ENCODE measurements at places on chromosomes 7 and 10.

- no peak for DNase-seq
Measured at GRCh38 chr10:3828404-3829155, 43.6 kb upstream of the KLF6 start.

- DNase-seq = peak; percentile 53
Measured at GRCh38 chr7:157462419-157462771, 125.6 kb downstream of the DNAJB6 start.

DNA sequence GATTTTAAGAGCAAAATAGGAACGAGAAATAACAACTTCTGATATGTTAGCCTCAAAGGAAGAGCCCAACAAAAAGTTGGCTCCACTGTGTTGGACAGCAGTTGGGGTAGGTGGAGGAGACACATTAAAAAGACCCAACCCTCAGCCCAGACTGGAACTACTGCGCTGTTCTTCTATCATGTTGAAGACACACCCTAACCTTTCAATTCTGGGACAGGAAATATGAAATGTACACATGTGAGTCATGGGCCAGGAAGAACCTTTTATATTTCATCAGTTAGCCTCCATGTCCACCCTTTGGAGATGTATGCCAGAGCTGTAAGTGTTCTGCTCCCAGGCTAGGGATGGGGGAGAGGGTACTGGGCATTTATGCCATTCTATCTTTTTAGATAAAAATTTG is 22.1 kb downstream of the CLDN12 start:
- no peak for DNase-seq

DNA sequence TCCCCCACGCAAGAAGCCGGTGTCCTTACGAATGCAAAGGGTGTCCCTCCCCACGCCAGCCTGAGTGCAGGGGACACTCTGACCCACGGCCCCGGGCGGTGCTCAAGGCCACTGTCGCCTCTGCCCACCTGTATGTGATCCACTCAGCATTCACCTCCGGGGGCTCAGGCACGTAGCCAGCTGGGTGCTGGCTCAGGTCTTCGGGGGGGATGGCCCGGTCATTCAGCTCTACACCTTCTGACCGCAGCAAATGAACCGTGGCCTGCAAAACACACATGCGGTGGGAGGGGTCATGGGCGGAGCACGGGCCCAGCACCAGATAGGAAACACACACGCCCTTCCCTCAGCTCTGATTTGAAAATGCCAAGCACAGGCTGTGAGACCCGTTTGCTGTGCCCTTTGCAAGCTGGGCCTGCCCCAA is 25.9 kb downstream of the CFAP46 start:
- DNase-seq = no peak

DNA sequence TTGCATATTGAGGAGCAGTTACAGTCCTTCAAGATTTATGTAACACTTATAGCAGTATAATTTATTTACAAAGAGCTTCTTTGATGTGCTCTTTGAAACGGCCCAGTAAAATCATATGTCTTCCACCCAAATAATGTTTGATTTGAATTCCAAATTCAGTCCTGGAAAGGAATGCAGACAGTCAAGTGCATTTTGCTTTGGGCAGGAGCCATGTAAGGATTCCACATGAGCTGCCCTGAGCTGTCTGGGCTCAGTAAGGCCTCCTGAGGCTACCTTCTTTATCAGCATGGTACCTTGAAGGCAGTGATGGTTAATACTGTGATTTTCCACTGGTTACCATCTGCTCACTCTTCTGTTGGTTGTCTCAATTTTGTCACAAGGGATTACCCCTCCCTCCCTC is 41.6 kb upstream of the LHFPL3 start:
- DNase-seq = no peak

- DNase-seq = no peak
Measured at GRCh38 chr7:5525271-5526099, 101.9 kb upstream of the TNRC18 start.

DNA sequence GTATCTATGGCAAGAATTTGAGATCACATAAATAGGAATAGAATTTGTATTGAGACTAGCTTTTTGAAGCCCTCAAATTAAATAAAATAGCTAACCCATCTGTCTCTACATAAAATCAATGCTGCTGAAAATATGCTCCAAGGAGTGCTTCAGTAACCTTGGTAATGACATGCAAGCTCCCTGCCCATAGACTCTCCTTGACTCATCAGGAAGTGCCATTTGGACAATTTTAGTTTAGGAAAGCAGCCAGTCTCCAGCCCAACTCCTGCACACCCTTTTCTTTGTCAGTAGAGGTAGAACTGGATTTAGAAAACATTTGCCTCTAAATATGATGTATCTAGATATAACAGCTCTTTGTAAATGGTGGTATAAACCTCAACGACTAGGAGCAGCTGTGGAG is 69.9 kb upstream of the PTPRZ1 start:
- no peak for DNase-seq

DNA sequence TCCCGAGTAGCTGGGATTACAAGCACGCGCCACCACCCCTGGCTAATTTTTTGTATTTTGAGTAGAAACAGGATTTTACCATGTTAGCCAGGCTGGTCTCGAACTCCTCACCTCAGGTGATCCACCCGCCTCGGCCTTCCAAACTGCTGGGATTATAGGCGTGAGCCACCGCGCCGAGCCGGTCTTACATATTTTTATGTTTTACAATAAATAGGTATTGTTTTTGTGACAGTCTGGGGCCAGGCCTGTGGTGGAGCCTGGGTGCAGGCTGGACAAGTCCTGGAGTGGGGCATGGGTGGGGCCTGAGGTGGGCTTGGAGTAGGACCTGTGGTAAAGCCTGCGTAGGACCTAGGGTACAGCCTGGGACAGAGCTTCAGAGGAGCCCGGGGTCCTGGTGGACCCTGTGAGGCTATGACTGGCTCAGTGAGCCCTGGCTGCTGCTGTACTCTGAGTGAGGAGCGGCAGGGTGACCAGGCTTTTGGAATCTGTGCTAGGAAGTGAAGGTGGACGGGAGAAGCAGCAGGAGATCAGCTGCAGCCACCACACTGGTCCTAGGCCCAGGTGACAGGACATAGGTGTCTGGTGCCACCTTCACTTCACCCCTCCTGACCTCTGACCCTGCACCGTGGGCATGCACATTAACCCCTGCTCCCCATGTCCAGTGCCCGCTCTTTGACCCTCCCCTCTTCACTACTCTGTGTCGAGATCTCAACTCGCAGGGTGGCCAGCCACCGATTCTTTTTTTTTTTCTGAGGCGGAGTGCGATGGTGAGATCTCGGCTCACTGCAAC is 9.6 kb upstream of the ZMIZ2 start:
- DNase-seq = no peak

DNA sequence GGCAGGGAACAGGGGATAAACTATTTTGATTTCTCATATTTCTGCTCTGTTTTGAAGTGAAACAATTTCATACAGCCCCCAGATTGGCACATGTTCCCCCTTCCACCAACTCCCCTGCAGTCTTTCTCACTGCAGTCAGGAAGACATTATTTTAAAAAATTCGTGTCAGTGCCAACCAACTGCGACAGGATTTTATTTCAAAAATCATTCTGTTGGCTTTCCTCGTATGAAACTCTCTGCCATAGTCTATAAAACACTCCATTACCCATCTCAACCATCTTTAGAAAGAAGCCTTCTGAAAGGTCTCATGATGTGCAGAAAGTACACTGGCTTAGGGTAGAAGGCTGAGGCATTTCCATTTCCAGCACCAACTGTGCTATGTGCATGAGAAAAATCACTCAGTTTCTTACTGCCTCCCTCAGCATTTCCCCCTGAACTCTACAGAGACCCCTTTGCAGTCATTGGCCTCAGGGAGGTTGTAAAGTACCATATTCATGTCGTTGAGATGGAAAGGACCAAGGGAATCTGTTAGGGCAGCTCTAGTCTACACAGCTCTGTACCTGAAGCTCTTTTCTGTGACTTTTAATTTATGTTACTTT is 46.9 kb downstream of the STEAP1B start:
- no peak for DNase-seq

- DNase-seq = no peak
Measured at GRCh38 chr10:127979045-127979444, 72.1 kb downstream of the PTPRE start.

DNA sequence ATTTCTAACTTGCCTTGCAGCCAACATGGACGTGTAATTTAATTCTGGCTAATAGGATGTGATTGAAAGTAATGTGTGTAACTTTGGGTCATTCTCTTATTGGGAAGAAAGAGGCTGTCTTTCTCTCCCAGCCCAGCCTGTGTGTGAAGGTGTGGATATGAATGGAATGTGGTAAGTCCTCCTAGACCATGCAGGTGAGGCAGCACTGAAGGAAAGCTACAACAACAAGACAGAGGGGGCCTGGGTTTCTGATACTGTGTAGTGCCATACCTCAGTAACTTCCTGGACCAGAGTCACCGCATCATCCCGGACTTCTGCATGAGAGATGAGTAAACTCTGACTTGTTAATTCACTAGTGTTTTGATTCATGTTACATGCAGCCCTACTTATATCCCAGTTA is 237.0 kb downstream of the EXOC4 start:
- no peak for DNase-seq

DNA sequence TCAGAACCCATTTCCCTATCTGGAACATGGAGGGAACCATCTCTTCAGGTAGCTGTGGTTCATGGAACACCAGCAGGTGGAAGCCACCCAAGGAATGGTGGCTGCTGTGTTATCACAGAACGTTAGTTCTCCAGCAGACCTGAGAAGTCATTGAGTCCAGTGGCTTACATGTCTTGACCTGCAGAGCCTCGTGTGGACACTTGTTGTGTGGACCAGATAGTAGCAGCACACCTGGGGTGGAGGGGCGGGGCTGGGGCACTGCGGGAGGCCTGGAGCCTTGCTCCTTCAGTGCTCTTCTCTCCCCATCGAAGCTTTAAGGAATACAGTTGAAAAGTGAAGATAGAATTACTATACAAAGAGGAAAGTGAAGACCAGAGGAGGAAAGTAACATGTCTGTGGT is 42.4 kb downstream of the VWA2 start:
- no peak for DNase-seq

DNA sequence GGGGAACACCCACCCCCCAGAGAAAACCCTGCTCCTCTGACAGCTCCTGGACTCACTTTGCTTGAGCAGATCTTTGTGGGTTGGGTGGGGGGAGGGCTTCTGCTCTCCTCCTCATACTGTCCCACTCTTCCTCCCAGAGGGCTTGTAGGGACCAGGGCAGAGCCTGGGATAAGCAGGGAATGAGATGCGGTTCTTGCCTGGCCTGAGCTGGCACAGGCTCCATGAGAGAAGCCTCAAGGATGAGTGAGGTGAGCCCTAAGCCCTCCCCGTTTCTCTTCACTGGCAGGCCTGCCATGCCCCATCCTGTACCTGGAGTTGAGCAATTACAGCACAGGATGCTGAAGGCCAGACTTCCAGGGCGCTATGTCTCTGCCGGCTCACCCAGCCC is 134.7 kb downstream of the ADAM12 start:
- no peak for DNase-seq

- DNase-seq = no peak
Measured at GRCh38 chr10:107969936-107970335, 805.4 kb upstream of the SORCS1 start.

GRCh38 chr7:35727571-35727970 is 32.6 kb upstream of the HERPUD2 start:
- no peak for DNase-seq

DNA sequence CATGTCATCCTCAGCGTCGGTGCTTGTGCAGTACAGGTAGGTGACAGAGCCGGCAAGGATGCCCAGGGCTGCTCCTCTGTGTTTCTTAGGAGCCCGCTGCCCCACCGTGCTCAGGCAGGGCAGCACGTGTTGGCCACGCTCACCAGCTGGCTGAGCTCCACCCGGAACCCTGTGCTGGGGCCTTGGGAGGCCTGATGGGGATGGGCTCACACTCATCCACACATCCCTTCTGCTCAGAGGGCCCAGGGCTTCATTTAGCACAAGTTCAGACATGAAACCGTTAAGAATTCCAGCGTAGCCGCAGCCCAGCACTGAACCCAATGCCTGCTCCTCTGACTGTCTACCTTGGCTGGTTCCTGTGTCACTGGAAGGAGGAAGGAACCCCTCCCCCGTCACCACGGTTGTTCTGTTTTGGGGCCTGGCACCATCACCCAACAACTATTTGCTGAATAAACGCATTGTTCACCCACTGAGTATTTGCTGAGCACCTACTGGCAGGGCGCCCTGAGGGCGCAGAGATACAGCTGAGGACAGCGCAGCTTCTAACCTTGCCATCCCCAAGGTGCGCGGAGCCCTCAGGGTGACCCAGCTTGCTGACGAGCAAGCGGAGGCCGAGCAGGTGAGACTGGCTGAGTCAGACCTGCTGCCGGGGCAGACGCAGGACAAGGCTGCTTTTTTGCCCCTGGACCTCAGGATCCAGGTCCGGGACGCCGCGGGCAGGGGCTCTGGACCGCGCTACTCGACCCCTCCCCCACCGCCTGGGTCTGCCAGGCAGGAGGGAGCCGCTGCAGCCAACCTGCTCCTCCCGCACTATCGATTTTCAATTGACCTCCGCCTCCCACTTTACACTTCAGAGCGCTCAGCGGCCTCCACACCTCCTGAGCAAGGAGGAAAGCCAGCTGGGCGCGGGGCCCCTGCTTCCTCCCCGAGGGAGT is 50.6 kb upstream of the RET start:
- DNase-seq = no peak

GRCh38 chr10:60155099-60155877 is 234.4 kb downstream of the ANK3 start:
- no peak for DNase-seq

- no peak for DNase-seq
Measured at GRCh38 chr10:132981173-132981555, 38.8 kb upstream of the CFAP46 start.

GRCh38 chr7:135177028-135177696 is 6.7 kb upstream of the CYREN start:
- no peak for DNase-seq

- no peak for DNase-seq
Measured at GRCh38 chr7:149776289-149776688, 2.9 kb upstream of the ZNF467 start.

DNA sequence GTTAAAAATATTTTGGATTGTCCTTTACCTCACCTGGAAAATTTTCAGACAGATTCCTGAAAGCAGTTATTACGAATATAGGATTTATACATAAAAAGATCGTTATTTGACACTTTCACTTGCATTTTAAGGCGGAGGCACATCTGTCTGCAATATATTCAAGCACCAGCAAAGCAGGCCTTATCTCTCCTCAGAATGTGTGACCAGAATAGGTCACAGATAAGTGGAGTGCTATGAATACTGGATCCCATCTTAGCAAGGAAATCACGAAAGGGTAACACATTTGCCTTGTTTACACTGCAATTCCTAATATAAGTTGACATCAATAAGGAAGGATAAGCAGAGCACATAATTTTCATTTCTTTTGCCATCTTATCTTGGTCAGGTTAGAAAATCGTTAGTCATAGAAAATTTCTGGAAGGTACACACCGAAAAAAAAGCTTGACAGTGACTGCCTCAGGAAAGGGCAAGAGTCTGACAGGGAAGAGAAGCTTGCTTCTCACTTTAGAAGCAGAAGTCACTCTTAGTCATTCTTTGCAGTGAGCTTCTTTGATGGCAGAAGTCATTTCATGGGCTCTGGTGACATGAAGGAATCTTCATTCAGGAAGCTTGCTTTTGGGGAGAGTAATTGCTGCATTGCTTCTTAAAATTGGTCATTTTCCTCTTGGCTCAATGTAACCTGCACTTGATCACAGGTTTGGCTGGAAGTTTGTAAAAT is 98.1 kb upstream of the STK17A start:
- no peak for DNase-seq

GRCh38 chr10:110401401-110402076 is 96.2 kb upstream of the DUSP5 start:
- DNase-seq = no peak

GRCh38 chr7:43058271-43059066 is 54.0 kb upstream of the HECW1 start:
- no peak for DNase-seq

- DNase-seq = no peak
Measured at GRCh38 chr7:145959981-145960380, 156.6 kb upstream of the CNTNAP2 start.

GRCh38 chr10:118918116-118918515 is 111.4 kb upstream of the NANOS1 start:
- DNase-seq = no peak
